ENCODE measurements at places on chromosomes 2 and 18.

DNA sequence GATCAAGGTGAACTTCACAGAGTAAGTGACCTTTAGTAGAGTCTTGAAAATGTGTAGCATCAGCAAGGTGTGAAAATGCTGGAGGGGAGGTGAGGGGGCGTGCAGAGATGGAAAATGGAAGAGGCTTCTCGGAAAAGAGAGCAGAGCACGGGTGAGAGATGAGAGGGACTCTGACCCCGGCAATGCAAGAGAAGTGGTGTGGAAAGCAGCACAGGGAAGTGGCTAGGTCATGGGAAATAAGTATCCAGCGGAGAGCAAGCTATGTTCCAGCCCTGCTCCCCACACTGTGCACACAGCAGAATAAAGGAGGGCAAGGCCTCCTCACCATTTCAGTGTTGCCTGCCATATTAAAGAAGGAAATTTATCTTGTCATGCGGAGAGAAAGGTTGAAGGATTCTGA is 241.7 kb upstream of the DOK6 start:
- no peak for DNase-seq

DNA sequence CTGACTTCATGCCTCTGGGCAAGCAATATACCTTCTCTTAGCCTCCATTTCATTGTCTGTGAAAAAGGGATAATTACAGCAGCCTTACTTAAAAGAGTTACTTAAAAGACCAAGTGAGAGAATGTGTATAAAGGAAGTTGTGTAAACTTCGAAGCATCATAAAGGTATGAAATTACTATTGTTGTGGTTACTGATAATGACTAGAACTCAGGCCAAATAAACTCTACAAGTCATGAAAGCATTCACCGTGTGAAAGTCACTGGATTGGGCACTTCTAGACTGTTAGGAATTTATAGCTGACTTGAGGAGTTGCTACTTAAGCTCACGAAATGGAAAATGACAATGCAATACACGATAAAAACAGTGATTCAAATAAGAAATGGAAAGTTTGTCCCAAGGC is 67.4 kb upstream of the HAAO start:
- DNase-seq: no peak

- no peak for DNase-seq
These were observed 182.3 kb upstream of the ST6GAL2 start for GRCh38 chr2:107068069-107068916.

DNA sequence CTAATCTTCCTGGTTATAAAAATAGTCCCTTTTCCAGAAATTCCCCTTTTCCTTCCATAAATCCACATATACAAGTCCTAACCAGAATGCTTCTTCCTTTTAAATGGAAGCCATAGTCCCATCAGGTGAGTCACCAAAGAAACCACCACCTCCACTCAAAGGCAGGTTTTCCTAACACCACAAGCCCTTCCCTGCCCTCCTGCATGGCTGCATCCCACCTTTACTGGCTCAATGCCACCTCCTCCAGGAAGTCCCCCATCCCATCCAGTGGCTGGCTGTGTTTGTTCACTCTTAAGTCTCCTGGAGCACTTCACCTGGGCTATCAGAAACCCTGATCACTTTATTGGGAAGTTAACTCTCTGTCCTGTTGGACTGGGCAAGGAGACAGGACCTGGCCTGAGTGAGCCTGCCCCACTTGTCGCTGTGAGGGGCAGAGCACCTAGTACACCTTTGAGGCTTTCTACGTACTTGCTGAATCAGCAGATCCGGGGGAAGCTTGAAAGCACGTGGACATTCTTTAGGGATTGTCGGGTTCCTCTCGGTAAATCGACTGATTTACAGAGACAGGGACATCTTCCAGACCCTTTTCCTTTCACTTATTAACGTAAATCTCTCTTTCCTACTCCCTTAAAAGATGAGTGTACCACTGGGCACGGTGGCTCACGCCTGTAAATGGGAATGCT is 71.0 kb downstream of the NGEF start:
- DNase-seq: no peak

DNA sequence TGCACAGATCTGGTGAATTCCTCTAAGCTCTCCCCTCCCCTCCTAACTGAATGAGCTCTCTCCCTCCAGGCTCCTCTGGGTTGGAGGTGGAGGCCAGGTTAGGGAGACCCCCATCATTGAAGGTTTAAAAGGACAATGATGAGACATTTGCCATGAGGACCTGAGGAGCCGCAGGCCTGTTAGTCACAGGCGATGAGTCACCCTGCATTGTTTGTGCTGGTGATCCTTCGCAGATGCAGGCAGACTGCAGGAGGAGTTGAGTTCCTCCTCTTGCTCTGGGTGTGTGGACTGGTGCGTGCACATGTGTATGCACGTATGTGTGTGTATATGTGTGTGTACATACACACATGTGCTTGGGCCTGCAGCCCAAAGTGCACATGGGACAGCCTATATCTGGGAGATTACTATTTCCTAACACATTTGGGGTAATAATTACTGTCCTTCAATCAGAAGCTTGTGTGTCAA is 42.0 kb downstream of the MCFD2 start:
- DNase-seq: peak; percentile 94

DNA sequence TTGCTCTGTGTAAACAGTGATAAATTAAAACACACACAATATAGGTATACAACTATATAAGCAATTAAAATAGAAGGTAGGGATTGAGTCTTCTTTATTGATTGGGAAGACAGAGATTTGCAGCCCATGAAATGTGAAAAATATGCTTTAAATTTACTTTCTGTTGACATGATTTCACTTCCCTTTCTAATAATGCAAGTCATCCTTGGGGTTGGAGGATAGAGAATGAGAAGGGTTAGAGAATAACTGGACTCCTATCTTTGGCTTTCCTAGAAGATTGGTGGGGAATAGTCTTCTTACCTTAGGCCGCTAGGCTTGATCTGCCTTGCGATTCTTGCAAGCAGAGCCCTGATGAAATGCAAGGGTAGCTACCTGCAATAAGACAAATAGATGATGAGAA is 339.8 kb downstream of the NYAP2 start:
- DNase-seq: no peak

GRCh38 chr2:6784291-6784690 is 81.4 kb downstream of the CMPK2 start:
- peak; percentile 7 for DNase-seq

DNA sequence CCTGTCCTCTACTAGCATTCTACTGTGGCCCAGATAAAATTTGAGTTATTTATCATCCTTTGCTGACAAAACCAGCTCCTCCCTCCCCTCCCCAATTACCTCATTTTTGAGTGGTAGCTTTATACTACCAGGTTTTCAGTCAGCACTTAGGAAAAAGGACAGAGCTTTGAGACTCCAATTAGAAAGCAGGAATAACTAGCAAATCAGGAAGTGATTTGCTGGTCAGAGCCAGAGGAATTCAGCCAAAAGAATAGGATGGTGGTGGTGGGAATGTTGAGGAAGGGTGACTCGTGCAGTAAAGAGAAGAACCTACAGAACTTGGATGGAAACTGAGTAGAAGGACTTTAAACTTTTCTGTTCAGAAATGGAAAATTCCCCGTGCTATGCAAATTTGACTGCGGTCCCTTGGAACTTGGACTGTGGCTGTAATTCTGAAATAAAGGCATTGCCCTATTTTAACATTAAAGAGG is 3.7 kb downstream of the MYL12B start:
- DNase-seq: peak; percentile 64

- DNase-seq: no peak
These were observed 158.6 kb upstream of the SERTAD2 start for GRCh38 chr2:64812285-64812684.

GRCh38 chr2:198004921-198005829 is 200.8 kb downstream of the PLCL1 start:
- no peak for DNase-seq

- peak; percentile 27 for DNase-seq
These were observed 10.3 kb upstream of the HOXD1 start for GRCh38 chr2:176178038-176178756.

DNA sequence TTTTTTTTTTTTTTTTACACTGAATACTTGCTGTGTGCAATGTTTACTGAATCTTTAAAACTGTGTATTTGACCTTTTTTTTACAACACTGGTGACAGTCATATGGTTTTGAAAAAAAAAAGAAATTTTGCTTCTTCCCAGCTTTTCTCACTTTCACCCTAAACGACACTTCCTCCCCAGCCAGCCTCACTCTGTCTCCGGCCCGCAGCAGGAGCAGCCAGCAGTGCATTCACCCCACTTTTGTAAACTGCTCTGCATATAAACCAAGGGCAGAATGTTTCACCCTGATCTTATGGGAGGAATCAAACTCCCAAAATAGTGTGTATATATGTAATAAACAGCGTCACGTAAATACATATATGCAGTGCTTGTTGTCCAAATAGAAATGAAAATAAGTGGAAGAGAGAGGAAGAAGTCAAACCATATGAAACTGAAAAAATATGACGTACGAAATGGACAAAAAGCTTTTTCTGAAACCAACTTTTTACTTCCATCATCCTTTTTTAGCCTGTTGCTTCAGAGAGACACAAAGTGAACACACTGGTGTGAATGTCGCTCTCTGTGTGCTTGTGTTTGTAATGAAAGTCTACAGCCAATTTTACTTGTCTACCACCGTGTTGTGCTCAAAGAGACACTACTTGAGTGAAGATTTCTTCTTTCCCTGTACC is 54.2 kb downstream of the ZCCHC2 start:
- DNase-seq: no peak

DNA sequence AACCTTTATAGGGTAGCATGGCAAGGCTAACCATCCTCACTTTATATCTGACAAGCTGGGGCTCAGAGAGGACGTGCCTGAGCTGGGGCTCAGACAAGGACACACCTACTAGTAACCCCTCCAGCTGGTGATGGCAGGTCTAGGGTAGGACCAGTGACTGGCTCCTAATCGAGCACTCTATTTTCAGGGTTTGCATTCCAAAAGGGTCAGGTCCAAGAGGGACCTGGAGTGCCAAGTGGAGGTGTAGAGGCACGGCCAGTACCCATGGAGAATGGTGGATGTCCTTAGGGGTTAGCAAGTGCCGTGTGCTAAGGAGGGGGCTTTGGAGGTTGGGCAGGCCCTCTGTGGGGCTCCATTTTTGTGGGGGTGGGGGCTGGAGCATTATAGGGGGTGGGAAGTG is 1.2 kb upstream of the DES start:
- DNase-seq: no peak

DNA sequence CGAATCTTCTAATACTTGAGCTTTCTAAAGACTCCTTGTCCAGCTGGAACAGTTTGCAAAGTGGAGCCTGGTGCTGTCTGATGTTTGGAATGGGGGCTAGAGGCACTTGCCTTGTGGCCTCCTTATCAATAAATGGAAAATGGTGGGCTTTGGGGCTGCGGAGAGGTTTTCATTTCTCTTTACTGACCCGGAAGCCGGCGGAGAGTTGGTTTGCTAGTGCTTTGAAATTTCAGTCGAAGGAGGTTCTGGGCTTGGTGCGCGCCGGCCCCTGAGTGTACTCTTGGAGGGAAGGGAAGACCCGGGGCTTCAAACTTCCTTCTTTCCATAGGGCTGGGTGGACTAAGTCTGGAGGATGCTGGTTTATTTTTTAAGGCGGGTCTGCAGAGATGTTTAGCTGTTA is 714 bp downstream of the RPIA start:
- peak; percentile 6 for DNase-seq

GRCh38 chr2:224174521-224174920 is 135.4 kb upstream of the SERPINE2 start:
- no peak for DNase-seq

DNA sequence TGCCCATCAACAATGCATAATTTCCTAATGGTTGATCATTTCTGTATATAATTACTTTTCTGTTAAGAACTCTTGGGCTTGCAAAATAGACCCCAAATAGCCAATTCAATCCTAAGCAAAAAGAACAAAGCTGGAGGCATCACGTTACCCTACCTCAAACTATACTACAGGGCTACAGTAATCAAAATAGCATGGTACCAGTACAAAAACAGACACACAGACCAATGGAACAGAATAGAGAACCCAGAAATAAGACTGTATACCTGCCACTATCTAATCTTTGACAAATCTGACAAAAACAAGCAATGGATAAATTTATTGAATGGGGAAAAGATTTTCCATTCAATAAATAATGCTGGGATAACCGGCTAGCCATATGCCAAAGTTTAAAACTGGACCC is 78.8 kb downstream of the NR4A2 start:
- DNase-seq: no peak

DNA sequence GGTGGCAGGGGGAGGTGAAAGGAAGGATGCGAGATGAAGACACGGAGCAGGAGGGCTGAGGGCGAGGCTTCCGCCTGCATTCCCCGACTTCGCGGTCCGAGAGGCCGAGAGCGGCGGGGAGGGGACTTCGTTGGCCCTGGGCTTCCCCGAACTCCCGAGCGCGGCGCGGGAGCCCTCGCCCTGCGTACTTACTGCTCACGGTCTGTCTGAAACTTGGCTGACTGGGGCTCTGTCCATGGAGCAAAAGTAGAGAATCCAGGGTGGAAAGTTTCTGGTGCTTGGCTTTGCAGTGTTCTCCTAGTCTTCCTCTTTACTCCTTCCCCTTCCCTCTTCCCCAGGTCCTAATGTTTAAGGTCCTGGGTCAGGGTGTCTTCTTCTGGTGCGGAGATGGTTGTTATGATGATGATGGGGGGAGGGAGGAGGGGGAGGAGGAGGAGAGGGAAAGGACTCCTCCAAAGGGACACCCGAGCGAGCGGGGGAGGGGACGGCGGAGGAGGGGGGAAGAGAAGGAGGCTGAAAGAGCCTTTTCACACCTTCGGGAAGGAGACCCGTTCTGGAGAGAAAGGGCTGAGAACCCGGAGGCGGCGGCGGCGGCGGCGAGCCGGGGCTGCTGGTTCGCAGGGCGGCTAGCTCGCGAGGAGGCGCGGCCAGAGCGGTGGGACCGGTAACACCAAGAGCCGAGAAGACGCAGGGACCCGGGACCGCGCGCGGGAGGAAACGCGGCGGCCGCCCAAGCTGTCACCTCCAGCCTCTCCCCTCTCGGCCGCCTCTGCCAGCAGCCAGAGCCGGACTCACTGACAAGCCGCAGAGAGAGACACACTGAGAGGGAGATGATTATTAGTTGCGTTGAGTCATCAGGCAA is at the start of gene SATB2:
SATB2 (minus strand) TSS at position 793 of the 862 bp plus-strand sequence. CDS start 1,902 bp downstream, outside the sequence.
- DNase-seq: peak; percentile 19

- DNase-seq: no peak
These were observed 90.9 kb downstream of the LRRC30 start for GRCh38 chr18:7321831-7322230.

GRCh38 chr2:188292348-188293239 is 920 bp downstream of the GULP1 start:
- DNase-seq: peak; percentile 90

DNA sequence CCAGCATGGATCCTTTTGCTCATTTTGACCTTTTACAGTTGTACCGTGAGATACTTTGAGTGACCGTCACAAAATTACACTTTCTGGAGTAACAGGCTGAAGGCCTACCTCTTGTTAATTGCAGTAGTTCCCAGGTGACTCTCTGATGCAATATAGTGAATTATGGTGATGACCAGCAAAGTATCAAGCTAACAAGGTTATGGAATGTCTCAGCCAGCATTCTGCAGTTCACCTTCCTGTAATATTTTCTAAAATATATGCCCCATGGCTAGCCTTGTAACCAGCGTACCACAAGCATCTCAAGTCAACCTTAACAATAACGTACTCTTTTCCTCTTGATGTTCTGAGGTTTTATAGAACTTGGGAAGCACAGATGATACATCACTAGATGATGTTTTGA is 234.7 kb downstream of the LTBP1 start:
- no peak for DNase-seq

GRCh38 chr18:38981389-38981788 is 1415.8 kb upstream of the CELF4 start:
- no peak for DNase-seq

GRCh38 chr18:69674966-69675365 is 272.7 kb downstream of the CD226 start:
- DNase-seq: no peak

All from amniotic epithelial cell (primary cell).